ENCODE measurements at places on chromosomes 2 and 18. TPM values are rescaled to one million over a fixed set of nuclear protein-coding genes. Genes with fewer than 3 reads are reported as not detected.
A peak's percentile ranks its signal among the peaks of the same experiment; 100 is the strongest.

GYPC gene
- total RNA-seq: 59.9 TPM

PER2 gene
- 4.1 TPM for total RNA-seq

CNTNAP5 gene
- not detected for total RNA-seq

FOXI3 gene
- total RNA-seq: 0.17 TPM

AKAIN1 gene
- total RNA-seq: not detected

ARHGAP15 gene
- total RNA-seq: not detected

DNA sequence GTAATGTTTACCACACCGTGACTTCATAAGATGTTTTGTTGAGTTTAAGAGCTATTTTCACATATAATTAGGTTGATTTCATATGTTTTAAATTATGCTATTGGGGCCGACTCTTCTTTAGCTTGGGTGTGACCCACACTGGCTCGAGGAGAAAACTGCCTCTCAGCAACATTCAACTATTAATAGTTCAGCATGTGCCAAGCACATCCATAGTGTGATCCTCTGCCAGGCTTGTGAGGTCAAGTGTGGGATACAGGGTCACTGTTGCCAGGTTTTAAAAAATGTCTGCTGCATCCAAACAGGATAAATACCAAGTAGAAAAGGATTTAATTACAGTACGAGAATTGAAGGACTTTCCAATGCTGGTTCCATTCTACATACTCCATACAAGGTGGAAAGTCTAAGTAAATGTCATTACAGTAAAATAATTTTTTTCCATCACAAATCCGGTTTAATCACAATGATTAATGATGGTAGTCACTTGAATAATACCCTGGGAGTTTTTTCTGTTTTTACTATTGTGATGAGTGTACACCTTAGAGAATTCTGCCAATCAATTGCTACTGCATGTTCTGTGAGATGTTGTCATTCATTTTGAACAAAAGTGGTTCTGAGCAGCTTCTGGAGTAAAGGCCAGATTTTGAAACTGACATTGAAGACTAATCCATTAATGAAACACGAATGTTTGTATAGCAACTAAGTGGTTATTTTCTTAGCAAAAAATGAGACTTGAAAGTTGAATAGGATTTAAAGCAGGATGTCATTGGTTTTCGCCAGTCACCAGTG is 84.5 kb downstream of the ABI2 start:
- DNase-seq: no peak

DNA sequence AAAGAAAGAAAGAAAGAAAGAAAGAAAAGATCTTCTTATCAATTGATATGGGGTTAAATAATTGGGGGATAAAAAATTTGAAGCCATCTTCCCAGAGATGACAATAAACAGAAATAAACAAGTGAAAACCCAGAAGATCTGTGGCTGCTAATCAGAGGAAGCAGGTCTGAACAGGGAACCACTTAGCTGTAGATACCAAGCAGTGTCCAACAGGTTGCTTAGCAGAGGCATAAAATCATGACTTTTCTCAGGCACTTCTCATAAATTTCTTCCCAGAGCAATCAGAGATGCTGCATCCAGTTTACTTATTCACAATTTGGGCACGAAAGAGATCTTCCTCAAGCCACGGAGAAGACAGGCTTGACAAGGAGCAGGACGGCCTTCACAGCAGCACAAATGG is 5.7 kb upstream of the LPIN1 start:
- DNase-seq: no peak

DNA sequence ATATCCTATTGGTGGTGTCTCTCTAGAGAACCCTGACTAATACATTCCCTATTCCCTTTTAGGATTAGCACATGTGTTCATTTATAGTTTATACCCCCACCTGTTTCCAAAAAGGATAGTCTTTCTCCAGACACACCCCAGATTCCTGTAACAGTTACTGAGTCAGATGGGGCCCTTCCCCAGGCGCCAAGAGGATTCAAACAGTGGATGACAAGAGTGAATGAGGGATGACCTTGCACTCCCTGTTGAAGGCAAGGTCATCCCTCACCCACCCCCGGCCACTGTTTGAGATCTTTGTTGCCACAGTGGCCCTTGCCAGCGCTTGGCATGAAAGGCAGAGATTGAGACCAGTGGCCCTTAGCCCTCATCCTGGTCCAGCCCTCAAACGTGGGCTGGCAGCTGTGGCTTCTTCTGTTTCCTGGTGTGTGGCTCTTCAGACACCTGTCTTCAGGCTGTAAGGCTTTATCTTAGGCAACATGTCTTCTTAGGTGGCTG is 15.3 kb upstream of the REEP1 start:
- DNase-seq: no peak

DNA sequence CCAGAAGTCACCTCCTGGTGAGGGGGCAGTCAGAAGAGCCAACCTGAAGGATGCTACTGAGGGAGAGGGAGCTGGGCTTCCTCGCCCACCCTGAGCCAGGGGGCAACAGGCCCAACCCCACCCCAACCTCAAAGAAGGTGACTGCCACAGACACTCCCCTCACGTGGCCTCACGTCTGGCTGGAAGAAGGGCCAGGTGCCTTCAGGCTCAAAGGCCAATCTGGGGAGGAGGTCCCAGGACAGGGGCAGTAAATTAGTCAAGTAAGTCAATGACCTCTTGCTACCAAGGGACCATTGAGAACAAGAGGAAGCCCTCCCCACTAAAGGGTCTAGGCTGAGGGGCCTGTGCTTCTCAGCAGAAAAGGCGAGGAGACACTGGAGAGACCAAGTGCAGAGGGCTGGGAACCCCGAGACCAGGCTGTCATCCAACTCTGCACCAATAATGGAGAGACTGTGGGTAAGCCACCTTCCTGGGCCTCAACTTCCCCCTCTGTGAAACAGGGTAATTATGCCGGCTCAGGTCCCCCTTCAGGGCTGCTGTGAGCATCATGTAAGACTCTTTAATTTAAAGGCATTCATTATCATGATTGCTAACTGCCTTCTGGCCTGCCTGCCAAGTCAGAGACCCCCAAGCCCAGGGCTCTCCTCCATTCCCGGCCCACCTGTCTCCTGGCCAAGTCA is 20.2 kb upstream of the TNS1 start:
- DNase-seq: no peak

DNA sequence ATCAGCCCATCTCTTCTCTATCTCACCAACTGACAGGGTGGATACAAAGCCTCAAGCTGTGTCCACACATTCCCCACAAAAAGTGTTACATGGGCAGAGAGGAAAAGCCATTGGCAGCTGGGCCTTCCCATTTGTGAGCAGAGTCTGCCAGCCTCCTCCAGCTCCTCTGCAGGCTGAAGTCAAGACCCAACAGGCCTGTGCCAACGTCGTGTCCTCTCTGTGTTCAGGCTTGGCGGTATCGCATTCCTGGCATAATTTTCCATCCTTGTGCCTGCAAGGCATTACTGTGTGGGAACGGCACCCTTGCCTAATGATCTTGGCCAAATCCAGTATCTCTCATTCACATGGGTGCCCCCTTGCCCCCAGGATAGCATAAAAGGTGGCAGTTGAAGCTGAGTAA is 41.5 kb upstream of the APCDD1 start:
- no peak for DNase-seq

DNA sequence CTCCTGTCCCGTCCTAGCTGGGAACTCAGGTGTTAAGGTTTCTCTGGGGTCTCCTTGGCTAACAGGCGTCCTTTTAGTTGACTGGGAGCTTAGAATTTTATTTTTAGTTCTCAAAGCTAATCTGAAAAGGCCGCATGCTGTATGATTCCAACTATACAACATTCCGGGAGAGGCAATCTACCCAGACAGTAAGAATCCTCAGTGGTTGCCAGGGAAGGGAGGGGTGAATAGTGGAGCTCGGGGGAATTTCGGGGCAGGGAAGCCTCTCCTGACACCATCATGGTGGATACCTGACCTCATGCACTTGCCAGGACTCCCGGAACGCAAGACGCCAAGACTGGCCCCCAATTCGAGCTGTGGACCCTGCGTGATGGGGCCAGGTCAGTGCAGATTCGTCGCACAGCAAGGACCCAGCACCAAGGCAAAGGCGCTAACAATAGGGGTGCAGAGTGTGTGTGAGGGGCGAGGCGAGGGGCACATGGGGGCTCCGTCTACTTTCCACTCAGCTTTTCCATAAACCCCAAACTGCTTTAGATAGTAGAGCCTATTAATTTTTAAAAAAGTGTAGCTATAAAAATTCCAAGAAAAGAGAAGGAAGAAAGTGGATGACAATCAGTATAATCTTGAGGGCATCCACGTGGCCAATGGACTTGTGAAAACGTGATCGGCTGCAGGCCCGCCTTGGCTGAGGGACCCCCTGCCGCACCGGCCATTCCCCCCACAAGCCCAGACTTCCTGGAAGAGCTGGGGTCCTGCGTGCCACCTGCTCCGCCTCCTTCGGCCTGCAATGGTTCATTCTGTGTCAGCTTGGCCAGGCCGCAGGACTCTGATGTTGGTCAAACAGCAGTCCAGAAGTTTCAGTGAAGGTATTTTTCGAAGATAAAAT is 17.3 kb downstream of the PDCD1 start:
- no peak for DNase-seq

DNA sequence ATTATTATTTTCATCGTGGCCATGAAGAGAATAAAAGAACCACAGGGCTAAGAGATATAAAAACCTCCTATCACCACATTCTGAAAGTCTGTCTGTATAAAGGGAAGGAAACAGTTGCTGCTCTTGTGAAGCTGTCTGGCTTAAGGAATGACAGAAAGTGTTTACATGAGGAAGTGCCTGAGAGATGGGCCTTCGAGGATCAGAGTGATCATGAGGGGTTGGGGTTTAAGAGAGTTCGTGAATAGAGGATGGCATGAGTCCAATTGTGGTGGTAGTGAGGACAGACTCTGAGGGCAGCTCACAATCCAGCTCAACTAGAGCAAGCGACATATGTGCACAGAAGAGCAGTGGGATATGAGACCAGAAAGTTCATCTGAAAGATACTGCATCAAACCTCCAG is 65.8 kb upstream of the PIEZO2 start:
- no peak for DNase-seq

- no peak for DNase-seq
Observed at GRCh38 chr2:1799174-1799573, 54.9 kb upstream of the PXDN start.

DNA sequence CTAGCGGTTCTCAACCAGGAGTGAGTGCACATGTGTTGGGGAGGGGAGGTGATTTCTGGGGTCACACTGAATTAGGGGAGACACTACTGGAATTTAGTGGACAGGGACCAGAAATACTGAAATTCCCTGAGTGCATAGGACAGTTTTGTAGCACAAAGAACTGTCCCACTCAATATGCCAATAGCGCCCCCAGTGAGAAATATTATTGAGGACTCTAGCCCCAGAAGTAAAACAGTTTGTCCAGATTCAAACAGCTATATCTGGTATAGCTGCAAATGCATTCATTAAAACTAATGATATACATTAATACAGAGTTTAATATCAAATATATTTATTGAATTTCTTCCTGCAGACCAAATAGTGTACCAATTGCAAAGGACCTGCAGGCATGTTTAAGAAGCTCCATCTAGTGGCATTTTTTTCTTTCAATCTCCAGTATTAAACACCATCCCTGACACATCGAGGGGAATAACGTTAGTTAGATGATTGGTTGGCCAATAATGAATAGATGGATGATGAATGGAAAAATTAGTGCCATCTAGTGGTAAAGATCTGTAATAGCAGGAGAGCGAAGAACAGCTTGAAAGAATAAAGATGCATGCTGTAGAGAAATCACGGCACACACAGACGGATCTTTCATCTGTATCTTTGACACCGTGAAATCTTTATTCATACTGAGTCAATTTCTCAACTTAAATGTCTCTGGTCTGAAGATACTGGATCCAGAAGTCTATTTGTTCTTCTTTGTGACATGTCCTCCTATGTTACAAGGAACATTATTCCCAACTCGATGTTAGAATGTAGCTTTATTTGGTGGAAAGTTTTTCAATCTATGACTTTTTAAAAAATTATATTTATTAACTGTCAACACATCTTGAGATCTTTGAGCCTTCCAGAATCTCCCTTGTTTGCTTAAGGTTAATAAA is 62.5 kb downstream of the DHRS9 start:
- peak; percentile 54 for DNase-seq

- no peak for DNase-seq
Observed at GRCh38 chr2:160687629-160688028, 194.0 kb upstream of the RBMS1 start.

DNA sequence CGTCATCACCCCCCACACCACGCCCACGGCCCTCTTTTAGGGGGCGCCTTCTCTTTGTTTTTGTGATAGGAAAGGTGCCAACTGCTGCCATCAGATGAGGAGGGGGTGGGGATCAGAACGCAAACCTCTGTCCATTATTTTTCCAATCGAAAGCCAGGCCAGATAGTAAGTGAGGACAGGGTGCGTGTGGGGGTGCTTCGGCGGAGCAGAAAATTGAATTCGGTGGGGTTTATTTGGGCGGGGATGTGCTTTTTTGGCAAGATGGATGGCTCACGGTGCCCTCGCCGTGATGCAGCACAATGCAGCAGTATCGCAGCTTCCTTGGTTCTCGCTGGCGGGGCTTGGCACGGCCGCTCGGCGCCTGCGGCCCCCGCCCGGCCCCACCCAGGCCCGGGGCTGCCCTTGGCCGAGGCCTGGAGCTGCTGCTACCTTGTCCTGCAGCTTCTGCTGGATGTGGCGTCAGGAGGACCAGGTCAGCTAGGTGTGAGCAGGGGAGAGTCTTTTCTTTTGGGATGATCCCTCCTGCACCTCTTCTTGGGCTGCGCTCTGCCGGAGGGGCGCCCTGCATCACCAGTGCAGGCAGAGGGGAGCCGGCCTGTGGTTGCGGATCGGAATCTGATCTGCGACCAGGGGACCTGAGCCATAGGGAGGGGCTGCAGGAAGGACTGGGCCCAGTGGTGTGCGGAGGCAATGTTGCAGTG is 1.3 kb downstream of the SPTBN1 start:
- DNase-seq: no peak

GRCh38 chr2:108458082-108458481 is 9.1 kb downstream of the GCC2 start:
- no peak for DNase-seq

- DNase-seq: no peak
Observed at GRCh38 chr2:172819943-172820342, 84.3 kb downstream of the RAPGEF4 start.

- DNase-seq: no peak
Observed at GRCh38 chr2:161580426-161580825, 43.8 kb upstream of the SLC4A10 start.

DNA sequence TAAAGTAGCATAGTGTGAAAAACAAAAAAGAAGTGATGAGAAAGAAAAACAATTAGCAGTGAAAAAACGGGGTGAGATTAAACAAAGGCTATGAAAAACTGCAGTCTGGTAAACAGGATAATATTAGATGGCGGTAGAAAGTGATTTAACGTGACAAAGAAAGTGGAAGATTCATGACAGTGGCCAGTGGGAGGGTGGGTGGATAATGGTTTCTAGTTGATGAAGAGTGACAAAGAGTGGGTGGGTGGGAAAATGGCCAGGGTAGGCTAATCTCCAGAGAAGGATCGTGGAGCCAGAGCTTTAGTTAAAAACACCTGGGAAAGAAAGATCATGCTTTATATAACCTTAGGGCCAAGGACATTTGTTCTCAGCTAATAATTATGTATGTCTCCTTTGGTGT is 1667.8 kb downstream of the LRP1B start:
- no peak for DNase-seq

DNA sequence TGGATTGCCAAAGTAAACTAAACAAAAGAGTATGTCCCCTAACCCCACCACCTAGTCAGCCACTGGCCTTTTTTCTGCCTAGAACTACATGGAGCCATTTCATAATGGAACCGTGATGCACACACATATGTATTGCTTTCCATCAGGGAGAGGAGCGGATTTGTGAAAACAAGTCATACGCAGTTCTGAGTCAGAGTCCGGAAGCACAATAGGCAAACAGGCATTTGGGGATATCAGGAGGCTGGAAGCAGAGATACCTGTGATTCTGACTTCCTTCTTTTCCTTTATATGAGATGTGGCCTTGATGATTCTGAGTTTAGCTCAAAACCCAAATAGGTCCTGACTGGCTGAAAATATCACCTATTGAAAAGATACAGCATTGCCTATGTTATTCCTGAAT is 93.5 kb downstream of the TMEM163 start:
- DNase-seq: no peak
